ENCODE measurements at places on chromosomes 2 and 18.

DNA sequence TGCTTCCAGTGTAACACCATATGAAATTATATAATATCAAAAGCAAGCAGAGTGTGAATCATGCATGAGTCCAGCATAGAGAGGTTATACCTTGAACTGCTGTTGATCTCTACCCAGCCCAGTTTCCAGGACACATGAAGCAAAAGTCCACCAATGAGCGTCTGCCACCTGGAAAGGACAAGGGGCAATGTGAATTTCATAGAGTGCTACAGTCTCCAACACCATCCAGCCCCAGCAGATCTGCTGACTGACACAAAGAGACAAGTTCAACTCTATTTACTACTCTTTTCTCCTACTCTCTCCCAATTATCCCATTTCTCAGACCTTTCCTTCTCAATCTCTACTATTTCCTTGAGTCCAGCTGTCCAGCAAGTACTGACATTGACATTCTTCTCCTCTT is 31.8 kb upstream of the RIOK3 start:
- no peak for DNase-seq

GRCh38 chr2:236971131-236971821 is 114.4 kb upstream of the COPS8 start:
- no peak for DNase-seq

DNA sequence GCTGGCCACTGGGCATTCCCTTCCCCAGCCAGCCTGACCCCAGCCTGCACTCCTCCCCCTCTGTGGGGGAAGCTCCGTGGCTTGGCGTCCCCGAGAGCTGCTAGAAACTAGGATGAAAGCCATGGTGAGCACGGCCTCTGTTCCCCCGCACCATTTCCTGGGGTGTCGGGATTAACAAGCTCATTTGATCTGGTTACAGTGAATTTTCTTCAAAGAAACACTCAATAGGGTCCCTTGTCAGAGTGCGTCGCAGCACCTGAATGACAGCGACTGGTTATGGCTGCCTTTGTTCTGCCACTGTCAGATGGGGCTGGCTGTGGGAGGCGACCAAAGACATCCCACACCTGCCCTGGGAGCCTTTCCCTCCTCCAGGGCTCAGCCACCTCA is 7.7 kb upstream of the ALPI start:
- no peak for DNase-seq

DNA sequence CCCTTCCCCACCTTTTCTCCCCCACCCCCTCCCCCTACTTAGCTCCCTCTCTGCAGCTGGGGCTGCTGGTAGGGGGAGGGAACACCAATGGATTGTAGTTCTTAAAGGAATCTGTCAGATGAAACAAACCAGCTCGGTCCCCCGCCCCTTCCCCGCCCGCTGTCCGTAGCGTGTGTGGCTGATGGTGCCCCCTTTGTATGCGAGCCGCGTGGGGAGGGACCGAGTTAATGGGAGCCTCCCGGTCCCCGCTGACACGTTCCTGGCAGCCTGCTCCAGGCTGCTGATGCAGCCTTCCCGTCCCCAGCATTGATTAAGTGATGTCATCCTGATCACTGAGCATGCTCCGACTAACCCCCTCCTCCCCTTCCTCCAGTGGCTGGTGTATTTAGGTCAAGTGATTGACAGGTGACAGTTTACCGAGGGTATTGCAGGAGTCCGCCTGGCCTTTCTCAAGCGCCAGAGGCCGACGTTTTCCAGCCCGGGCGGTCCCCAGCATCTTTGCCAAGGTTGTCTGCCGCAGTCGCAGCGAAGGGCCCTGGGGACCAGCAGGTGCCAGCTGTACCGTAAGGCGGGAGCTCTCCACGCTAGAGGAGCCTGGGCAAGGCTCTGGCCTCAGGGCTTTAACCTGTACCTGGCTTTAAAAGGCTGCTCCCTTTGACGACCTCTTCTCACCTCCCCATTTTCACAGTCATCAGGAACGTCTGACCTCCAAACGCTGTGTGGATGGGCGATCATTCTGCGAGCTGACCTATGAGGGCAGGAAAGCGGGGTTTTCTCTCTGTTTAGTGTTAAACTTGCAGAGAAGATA is 1.8 kb downstream of the KIF5C start:
- peak; percentile 46 for DNase-seq

GRCh38 chr2:100887713-100888495 is 68.0 kb downstream of the NPAS2 start:
- DNase-seq = no peak

- no peak for DNase-seq
Measured at GRCh38 chr2:110834134-110834827, 101.9 kb downstream of the ACOXL start.

- DNase-seq = no peak
Measured at GRCh38 chr2:239793086-239793485, 232.1 kb downstream of the NDUFA10 start.

DNA sequence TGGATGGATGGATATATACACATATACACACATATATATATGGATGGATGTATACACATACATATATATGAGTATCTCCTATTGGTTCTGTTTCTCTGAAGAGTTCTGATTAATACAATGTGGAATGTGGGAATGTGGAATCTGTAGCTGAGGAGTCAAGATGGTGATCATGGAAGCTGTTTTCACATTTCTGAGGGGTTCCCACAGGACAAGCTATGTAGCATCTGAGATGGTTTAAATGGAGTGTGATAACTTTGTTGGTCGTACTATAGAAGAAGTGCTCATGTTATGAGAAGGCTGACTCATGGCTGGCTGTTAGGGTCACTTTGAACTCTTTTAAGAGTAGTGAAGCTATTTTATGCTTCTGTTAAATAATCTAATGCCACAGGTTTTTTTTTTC is 279.7 kb downstream of the MEIS1 start:
- DNase-seq = no peak

- DNase-seq = no peak
Measured at GRCh38 chr2:3268705-3269029, 109.0 kb downstream of the EIPR1 start.

DNA sequence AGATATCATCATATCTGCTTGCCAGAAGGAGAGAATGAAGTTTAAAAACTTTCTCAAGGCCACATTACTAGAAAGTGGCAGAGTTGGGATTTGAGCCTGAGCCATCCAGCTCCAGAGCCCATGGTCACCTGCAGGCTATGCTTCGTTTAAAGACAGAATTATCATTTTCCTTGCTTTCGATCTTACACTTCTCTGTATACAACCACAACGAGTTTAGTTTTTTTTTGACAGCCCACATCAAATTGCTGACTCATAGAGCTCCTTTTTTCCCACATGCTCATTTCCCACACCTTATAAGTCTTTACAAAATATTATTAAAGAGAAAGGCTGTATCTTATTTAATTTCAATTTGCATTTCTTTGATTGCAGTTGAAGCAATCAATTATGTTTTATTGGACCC is 6.5 kb downstream of the PLEK start:
- no peak for DNase-seq

DNA sequence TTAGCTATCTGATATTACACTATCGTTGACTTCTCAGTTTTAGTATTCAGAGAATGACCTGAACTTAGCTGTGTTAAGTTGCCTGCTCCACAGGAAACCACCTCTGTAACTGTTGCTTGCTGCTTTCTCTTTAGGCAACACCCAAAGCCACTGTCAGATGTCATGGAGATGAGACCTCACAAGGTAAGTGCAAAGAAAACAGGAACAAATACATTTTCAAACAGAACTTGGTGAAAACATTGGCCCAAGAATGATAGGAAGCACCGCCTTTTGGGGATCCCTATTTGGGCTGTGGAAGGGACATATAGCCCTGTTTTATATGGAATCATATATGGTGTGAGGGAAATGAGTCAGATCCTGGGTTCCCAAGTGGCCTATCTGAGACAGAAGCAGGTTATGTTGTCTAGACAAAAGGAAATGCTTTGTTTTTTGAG is 143.4 kb downstream of the UBE2E3 start:
- DNase-seq = no peak

DNA sequence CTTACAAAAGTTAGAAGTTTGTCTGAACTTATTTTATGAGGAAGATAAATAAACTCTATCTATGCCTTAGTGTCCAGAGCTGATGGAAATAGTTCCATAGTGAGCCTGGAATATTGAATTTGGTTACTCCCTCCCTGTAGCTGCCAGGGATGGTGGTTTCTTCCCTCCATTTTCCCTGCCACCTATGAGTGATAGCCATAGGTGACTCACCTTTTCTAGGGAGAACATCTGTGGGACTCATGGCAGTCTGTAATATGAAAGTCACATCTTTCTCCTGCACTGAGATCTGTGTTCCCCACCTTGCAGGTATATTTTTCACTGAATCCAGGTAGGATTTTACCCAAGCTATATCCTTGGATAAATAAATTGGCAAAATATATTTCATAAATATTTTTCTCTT is 148.8 kb downstream of the TPGS2 start:
- no peak for DNase-seq

GRCh38 chr2:17122887-17123501 is 395.2 kb downstream of the RAD51AP2 start:
- no peak for DNase-seq

DNA sequence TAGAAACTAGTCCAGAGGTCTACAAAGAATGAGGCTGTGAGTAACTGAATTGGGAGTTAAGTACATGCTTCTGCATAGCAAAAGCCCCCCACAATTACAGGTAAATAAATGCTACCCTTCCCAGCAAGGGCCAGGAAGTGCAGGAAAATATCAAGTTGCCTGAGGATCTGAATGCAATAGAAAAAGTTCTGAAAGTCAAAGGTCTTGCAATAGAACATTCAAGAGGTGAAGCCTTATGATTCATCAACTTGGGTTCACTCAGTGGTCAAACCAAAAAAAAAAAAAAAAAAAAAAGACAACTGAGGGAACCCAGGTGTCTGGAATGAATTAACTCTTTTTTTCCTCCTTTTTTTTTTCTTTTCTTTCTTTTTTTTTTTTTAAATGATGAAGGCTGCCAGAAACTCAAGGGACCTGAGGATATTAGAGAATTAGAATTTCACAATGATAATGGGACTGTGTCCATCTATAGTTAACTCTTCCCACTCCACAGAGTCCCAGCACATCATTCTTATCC is 42.9 kb upstream of the RFX8 start:
- DNase-seq = no peak

DNA sequence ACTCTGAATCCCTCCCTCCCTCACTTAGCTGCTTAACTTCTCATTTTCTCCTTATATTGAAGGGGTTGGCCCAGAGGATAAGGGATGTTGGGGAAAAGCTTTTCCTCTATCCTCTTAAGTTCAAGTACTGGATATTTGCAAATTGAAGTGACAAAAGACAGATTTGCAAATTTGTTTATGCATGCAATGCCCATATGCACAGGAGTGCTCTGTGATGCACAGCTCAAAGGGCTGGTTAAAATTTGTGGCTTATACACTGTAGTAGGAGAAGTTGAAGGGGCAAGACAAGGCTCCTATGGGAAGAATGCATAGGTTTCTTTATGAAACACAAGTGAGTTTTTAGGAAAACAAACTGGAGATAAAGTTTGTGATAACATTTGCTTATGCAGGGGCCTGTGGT is 8.4 kb upstream of the MSH6 start:
- DNase-seq = no peak

- DNase-seq = no peak
Measured at GRCh38 chr18:6746386-6746960, 17.0 kb downstream of the ARHGAP28 start.

GRCh38 chr2:71781695-71782228 is 328.4 kb downstream of the DYSF start:
- DNase-seq = no peak

DNA sequence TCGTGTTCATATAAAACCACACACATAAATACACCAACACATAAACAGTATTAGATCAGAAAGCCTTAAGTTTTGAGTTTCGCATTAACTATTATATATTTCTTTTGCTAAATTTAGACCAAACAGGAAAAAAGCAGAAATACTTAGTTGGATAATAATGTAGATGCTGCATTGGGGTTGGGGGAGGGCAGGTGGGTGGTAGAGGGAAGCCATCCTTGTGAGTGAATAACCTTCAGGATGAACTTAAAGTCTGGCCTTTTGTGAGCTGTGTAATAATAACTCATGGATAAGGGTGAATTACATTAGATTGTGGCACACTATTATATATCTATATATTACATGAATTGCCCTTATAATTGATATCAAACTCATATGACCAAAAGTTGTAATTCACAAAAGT is 174.7 kb downstream of the WDR7 start:
- DNase-seq = no peak

DNA sequence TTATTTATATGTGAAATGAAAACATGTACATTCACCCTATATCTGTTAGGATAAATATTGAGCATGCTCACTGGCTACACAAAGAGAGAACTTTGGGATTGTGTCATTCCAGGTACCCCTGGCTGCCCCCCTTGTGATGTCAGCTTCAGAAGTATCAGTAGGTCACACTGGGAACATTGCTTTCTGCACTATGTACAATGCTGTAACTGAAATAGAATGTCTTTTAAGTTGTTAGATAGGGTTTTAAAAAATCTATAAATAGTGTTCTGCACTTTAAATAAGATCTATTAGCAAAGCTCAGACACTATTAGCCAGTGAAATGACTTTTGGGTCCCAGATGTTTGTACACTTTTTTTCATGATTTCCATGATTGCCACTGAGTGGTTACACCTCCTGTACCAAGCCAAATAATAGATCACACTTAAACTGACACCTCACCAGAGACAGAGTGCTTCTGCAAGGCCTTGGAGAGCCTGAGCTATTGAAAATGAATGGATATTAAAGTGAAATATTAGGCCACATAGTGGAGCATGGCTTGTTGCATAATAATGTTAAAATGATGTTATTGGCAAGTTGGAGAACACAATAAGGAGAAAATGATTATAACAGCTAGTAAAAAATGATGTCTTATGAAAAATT is 297.0 kb upstream of the NXPH2 start:
- no peak for DNase-seq

GRCh38 chr18:74836296-74837139 is 238.8 kb downstream of the ZNF407 start:
- no peak for DNase-seq

DNA sequence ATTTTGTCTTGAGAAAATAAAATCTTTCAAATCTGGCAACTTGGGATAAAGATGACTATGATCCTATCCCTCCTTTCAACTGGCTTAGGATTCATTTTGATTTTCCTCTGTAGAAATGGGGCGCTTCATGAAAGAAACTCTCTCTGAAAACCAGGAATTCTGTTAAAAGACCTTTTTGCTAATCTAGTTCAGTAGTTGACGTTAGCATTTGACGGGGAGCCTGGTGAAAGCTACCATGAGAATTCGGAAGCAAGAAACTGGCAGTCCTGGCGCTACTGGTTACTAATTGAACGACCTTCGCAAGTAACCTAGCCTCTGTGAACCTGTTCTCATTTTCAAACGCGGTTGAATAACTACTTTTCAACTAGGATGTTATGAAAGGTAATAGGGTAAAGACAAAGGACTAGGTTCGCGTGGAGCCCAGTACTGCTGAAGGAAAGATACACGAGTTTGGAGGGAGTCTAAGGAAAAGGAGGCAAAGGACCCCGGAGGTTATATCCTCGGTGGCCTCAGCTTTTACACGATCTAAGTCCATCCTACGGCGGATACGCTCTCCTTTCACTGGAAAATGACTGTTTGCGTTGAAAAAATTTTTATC is 604 bp upstream of the STK11IP start:
- DNase-seq = no peak

DNA sequence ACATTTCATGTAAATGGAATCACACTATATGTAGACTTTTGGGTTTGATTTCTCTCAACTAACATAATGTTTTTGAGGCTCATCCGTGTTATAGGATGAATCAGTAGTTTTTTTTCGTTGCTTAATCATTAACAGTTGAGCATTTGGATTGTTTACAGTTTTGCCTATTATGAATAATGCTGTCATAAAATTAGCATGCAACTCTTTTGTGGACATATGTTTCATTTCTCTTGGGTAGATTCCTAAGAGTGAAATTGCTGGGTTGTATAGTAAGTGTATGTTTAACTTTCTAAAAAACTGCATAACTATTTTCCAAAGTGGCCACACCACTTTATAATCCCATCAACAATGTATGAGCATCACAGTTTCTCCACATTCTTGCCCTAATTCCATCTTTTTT is 7.7 kb upstream of the RHBDD1 start:
- DNase-seq = no peak

Data from pancreas (tissue), 10 donors.